Body of pancreas (tissue), 4 donors: ENCODE measurements at places on chromosomes 5 and 9. TPM values are rescaled to one million over a fixed set of nuclear protein-coding genes. Genes with fewer than 3 reads are reported as not detected.

ADAMTS13 gene
- total RNA-seq: 5.6 TPM

PCDHGA7 gene
- 7.6 TPM for total RNA-seq

- H3K36me3 ChIP-seq: no peaks in the 10 kb centered on the region
- DNase-seq: no peak
- H3K27me3 ChIP-seq: no peaks in the 10 kb centered on the region
These were observed 503.6 kb downstream of the ELAVL2 start for GRCh38 chr9:23322392-23322791.

DNA sequence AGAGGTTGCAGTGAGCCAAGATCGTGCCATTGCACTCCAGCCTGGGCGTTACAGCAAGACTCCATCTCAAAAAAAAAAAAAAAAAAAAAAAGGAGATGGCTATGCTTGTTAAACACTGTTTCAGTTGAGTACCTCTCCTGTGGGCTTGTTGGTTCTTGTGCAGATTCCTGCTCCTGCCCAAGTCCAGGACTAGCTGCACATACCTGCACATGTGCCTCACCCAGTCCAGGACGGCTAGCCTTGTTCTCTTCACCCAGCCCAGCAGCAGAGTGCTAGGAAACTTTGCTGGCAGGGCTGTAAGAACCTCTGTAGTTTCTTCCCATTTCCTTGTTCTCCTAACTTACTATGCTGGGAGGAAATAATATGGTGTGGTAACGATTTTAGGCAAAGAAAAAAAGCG lies 234.1 kb upstream of the DMRT1 start:
- H3K27me3 ChIP-seq: no peaks in the 10 kb centered on the region
- peaks cover 9% of the 10 kb centered on the region for H3K4me1 ChIP-seq
- DNase-seq: no peak
- no peaks in the 10 kb centered on the region for H3K36me3 ChIP-seq
- H3K4me3 ChIP-seq: no peak overlapping the region

- H3K36me3 ChIP-seq: no peaks in the 10 kb centered on the region
- no peaks in the 10 kb centered on the region for H3K27me3 ChIP-seq
- H3K27ac ChIP-seq: no peak overlapping the region
- no peaks in the 10 kb centered on the region for H3K4me1 ChIP-seq
These were observed 228.1 kb downstream of the FSTL4 start for GRCh38 chr5:133384120-133384855.
